ENCODE measurements at places on chromosomes 3 and 15. TPM values are rescaled to one million over a fixed set of nuclear protein-coding genes. Genes with fewer than 3 reads are reported as not detected.
A peak's percentile ranks its signal among the peaks of the same experiment; 100 is the strongest.

GRCh38 chr15:85710340-85710842, 84.3 kb downstream of the KLHL25 start:
- no peak overlapping the region for H3K4me3 ChIP-seq
- no peak for DNase-seq
- no peaks in the 10 kb centered on the region for H3K27me3 ChIP-seq
- H3K4me1 ChIP-seq, result peaks cover 33% of the 10 kb centered on the region
- H3K27ac ChIP-seq, result peak overlapping the region; percentile 32
- H3K36me3 ChIP-seq, result peaks cover 4% of the 10 kb centered on the region

TMEM42 gene
- 22.7 TPM for total RNA-seq

DNA sequence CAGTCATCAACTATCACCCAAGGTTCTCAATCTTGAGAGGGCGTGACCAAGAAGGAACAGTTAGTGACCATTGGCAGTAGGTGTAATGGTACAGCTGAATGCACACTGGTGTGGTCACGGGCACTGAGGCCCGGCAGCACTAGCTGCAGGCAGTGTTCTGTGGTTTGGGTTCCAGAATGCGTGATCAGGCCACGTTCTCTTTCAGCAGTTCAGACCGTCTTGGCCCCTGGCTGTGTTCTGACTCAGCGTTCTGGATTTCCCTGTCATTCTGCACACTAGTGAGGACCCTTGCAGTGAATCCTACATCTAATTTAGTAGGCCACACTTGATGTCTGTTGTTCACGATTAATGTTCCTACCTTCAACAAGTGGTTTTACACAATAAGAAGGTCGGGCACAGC, 220.5 kb upstream of the SLCO3A1 start:
- H3K4me1 ChIP-seq, result no peaks in the 10 kb centered on the region
- H3K4me3 ChIP-seq, result no peak overlapping the region
- no peaks in the 10 kb centered on the region for H3K36me3 ChIP-seq
- no peaks in the 10 kb centered on the region for H3K27me3 ChIP-seq
- no peak overlapping the region for H3K27ac ChIP-seq

DNA sequence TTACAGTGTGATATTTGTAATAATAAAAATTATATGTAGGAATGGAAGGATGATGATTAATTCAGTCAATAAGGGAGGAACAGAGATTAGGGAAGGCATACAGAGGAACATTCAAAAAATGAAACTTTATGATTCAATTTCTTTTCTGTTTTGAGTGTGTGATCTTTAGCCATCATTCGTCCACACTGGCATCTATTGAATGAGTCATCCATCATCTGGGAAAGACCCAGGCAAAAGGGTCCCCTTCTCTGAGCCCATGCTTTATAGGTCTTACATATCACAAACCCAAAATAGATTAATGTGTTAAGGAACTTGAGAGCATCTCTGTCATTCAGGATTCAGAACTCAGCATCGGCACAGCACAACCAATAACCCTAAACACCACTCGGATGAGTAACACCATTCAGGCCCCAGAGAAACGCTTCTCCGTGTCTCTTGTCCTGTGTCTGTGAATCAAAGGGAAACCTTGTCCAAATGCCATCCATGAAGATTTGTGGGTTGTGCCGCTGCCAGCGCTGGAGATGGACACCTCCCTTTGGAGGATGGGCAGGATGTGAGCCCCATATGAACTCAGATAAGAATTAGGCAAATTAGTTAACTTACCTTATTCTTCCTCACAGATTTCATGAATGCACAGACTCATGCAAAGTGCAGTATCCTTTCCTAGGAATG, 21.7 kb upstream of the TPM1 start:
- no peak for DNase-seq
- no peak overlapping the region for H3K4me3 ChIP-seq
- no peaks in the 10 kb centered on the region for H3K36me3 ChIP-seq
- no peak overlapping the region for H3K27ac ChIP-seq

OIP5 gene
- 0.84 TPM for total RNA-seq

DNA sequence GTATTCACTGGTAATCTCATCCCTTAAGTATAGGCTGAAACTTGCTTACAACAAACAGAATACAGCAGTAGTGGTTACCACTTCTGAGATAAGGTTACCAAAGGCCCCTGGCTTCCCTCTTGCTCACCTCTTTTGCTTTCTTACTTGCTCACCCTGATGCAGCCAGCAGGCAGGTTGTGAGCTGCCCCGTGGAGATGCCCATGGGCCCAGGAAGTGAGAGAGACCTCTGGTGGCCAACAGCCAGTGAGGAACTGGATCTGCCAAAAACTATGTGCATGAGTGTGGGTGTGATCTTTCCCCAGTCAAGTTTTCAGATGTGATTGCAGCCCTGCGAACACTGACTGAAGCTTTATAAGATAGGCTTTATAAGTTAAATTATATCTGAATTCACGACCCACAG, 48.7 kb downstream of the NMNAT3 start:
- no peaks in the 10 kb centered on the region for H3K4me1 ChIP-seq
- no peak overlapping the region for H3K27ac ChIP-seq
- no peak for DNase-seq
- no peaks in the 10 kb centered on the region for H3K27me3 ChIP-seq
- H3K36me3 ChIP-seq, result no peaks in the 10 kb centered on the region
- H3K4me3 ChIP-seq, result no peak overlapping the region

- no peak for DNase-seq
- no peaks in the 10 kb centered on the region for H3K4me1 ChIP-seq
- H3K27ac ChIP-seq, result no peak overlapping the region
These were observed 128.0 kb downstream of the LRIG1 start for GRCh38 chr3:66372681-66373350.

GRCh38 chr15:70385711-70386110, 288.0 kb upstream of the TLE3 start:
- no peak overlapping the region for H3K4me3 ChIP-seq
- H3K27ac ChIP-seq, result no peak overlapping the region
- no peak for DNase-seq
- no peaks in the 10 kb centered on the region for H3K36me3 ChIP-seq
- no peaks in the 10 kb centered on the region for H3K27me3 ChIP-seq
- H3K4me1 ChIP-seq, result peaks cover 22% of the 10 kb centered on the region

DNA sequence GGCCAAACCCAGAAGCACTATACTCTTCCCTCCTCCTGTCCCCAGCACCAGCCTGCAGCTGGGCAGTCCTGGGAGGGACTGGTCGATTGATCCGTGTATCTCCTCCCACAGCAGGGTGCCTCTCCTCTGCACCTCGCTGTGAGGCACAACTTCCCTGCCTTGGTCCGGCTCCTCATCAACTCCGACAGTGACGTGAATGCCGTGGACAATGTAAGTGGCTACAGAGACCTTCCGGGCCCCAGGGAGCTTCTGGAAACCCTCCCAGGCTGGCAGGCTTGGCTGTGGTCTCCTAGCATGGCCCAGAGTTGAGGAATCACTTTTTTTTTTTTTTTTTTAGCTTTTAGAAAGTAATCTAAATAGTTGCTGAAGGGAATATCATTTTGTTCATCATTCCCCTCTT, 30.7 kb downstream of the ANKDD1A start:
- no peaks in the 10 kb centered on the region for H3K36me3 ChIP-seq
- no peak overlapping the region for H3K4me3 ChIP-seq
- no peak overlapping the region for H3K27ac ChIP-seq
- DNase-seq, result no peak
- H3K4me1 ChIP-seq, result no peaks in the 10 kb centered on the region

UNC13C gene
- not detected for total RNA-seq
